Natural killer cell (primary cell): ENCODE measurements at places on chromosomes 7 and 10. TPM values are rescaled to one million over a fixed set of nuclear protein-coding genes. Genes with fewer than 3 reads are reported as not detected.

The FAM25A gene
- total RNA-seq = not detected

The TUBAL3 gene
- not detected for total RNA-seq

DNA sequence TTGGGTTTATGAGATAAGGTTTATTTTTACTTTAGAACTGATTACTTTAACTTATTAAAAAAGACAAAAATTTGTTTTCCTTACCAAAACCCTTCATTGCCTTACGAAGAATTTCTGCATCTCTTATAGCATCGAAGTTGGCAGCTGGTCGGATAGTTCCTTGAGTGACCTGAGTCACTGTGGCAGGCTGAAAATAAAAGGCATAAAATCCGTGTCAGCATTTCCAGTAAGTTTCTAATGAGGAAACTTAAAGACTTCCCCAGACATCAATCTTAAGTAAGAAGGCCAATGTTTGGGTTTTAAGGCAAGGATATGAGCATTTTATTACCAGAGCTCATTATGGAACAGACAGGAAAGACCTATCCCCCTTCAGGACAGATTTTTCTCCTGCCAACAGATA is 25.6 kb downstream of the ANXA7 start:
- DNase-seq = no peak
- peaks cover 57% of the 10 kb centered on the region for H3K36me3 ChIP-seq
- no peaks in the 10 kb centered on the region for H3K27me3 ChIP-seq
- H3K4me1 ChIP-seq = no peaks in the 10 kb centered on the region

GRCh38 chr10:93438613-93439253 is 43.4 kb downstream of the MYOF start:
- H3K4me1 ChIP-seq = peaks cover 4% of the 10 kb centered on the region
- H3K4me3 ChIP-seq = no peak overlapping the region
- no peaks in the 10 kb centered on the region for H3K36me3 ChIP-seq
- no peak for DNase-seq

DNA sequence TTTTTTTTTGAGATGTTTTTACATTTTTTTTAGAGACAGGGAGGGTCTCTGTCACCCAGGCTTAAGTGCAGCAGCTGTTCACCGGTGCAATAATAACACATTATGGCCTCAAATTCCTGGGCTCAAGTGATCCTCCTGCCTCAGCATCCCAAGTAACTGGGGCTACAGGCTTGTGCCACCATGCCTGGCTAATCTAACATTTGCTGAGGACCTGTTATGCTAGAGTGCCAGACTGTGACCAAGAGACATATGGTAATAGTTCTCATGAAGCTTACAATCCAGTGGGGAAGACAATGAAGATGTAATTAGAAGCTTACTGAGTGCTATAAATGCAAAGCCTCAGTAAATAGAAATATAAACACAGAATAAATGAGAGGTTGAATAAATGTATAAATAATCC is 17.6 kb upstream of the ORC5 start:
- peaks cover 8% of the 10 kb centered on the region for H3K27me3 ChIP-seq
- no peak overlapping the region for H3K27ac ChIP-seq
- no peaks in the 10 kb centered on the region for H3K36me3 ChIP-seq
- H3K4me3 ChIP-seq = no peak overlapping the region

DNA sequence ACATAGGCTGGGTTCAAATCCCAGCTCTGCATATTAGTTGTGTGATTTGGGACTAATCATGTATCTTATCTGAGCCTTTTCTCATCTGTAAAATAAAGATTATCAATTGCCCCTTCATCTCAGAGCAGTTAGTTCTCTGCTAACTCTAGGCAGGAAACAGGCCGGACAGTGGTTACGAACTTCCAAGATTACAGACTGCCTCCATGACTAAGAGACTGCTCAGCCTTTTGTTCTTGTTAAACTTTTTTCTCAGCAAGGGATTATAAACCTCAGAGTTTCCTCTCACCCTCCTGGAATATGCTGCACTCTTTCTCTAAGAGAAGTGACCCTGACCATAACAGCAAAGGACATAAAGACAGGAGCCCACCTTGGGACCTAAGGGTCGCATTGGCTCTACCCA is 52.5 kb upstream of the NFKB2 start:
- no peaks in the 10 kb centered on the region for H3K27me3 ChIP-seq
- H3K4me3 ChIP-seq = no peak overlapping the region
- DNase-seq = no peak
- peaks cover 23% of the 10 kb centered on the region for H3K36me3 ChIP-seq
- H3K27ac ChIP-seq = no peak overlapping the region

DNA sequence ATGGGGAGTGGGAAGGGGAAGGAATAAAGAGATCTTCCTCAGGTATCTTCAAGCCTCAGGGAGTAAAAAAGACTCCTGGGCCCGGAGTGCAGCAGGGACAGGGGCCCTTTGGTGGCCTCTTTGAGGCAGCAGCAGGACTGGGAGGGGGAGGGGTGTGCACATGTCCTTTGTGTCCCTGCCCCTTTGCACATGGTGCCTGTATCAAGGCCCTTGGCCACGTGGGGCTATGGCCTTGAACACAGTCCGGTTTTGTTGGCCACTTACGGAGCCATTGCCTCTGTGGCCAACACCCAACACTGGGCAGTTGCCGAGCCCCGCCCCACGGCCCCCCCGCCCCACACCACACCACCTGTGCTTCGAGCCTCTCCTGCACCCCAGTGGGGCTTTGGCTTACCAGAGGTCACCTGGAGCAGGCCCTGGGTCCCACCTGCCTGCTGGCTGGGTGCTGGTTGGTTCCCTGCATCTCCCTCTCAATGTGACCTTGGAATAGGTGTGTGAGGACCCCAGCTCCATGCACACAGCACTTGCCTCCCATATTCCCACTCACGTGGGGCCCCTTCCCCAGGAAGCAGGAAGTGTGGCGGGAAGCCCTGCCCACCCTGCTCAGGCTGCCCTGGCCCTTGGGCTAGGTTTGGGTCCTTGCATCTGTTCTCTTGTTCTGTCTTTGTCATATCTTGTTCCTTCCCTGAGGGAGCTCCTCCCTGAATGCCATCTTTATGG is 5.4 kb downstream of the SAP25 start:
- no peak for DNase-seq
- peaks cover 18% of the 10 kb centered on the region for H3K36me3 ChIP-seq
- peaks cover 48% of the 10 kb centered on the region for H3K4me1 ChIP-seq

GRCh38 chr7:131436384-131436783 is 108.7 kb downstream of the MKLN1 start:
- no peaks in the 10 kb centered on the region for H3K27me3 ChIP-seq
- H3K27ac ChIP-seq = no peak overlapping the region
- H3K4me3 ChIP-seq = no peak overlapping the region
- peaks cover 37% of the 10 kb centered on the region for H3K36me3 ChIP-seq

DNA sequence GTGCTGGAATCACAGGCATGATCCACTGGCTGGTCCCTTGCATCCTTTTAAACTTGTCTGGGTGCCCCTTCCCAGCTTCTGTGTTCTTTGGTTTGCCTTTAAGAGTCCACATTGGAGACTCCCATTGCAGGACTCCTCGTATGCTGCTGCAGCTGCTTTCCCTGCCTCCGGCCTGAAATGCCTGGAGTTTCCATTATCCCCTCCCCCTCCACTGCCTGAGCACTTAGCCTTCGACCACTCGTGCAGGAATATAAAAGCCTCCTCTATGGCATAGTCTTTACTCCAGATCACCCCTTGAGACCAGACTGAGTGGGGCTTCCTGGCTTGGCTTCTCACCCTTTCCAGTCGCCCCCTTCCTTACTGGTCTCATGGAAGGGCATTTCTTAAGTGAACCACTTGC is 80.2 kb downstream of the RHOBTB1 start:
- H3K36me3 ChIP-seq = no peaks in the 10 kb centered on the region
- no peaks in the 10 kb centered on the region for H3K27me3 ChIP-seq
- no peak overlapping the region for H3K4me3 ChIP-seq
- no peaks in the 10 kb centered on the region for H3K4me1 ChIP-seq
- no peak for DNase-seq

DNA sequence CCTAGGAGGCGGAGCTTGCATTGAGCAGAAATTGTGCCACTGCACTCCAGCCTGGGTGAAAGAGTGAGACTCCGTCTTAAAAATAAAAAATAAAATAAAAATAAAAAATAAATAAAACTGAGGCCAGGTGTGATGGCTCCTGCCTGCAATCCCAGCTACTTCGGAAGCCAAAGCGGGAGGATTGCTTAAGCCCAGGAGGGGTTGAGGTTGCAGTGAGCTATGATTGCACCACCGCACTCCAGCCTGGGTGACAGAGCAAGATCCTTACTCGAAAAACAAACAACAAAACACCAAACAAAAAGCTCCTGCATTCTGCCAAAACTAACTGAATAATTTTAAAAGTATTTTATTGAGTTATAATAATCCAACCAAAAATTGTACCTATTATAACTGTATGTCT is 36.2 kb downstream of the AGAP4 start:
- H3K4me1 ChIP-seq = no peaks in the 10 kb centered on the region
- H3K27me3 ChIP-seq = no peaks in the 10 kb centered on the region
- DNase-seq = no peak
- no peaks in the 10 kb centered on the region for H3K36me3 ChIP-seq

DNA sequence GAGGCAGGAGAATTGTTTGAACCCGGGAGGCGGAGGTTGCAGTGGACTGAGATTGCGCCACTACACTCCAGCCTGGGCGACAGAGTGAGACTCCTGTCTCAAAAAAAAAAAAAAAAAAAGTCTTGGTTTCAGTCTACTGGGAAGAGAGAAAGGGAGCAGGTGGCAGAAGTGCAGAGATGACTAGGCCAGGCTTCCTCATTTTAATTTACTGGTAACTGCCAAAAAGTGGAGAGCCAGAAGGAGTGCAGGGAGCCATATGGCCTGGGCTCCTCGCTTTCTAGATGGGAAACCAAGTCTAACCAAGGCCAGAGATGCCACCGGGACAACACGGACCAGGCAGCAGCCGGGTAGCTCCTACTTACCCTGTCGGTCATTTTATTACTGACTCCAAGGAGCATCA is 12.2 kb downstream of the SEPHS1 start:
- DNase-seq = no peak
- H3K36me3 ChIP-seq = peaks cover 21% of the 10 kb centered on the region
- H3K27me3 ChIP-seq = no peaks in the 10 kb centered on the region
- H3K4me3 ChIP-seq = no peak overlapping the region
- peaks cover 6% of the 10 kb centered on the region for H3K4me1 ChIP-seq

DNA sequence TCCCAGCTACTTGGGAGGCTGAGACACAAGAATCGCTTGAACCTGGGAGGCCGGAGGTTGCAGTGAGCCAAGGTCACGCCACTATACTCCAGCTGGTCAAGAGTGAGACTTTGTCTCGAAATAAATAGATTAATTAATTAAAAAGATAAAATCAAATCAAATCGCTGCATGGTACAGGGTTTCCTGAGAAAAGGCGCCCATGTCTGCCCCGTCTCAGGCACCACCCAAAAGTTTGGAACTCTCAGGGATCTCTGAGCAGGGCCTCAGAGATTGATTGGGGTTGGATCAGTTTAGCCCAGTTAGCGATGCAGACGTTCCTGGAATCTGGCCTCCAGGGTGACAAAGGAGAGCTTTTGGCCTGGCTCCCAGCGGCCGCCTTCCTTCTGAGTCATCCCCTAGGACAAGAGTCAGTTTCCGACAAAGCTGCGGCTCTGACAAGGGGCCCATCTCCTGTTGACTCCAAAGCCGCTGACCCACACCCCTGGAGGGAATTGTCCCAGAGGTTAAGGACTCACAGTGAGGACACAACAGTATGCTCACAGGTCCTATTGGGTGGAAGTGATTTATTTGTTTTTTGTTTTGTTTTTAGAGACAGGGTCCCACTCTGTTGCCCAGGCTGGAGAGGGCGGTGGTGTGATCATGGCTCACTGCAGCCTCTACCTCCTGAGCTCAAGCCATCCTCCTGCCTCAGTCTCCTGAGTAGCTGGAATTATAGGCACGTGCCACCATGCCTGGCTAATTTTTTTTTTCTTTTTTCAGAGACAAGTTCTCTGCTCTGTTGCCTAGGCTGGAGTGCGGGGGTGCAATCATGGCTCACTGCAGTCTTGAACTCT is 6.8 kb downstream of the ORAI2 start:
- no peak overlapping the region for H3K4me3 ChIP-seq
- peaks cover 27% of the 10 kb centered on the region for H3K36me3 ChIP-seq
- H3K27me3 ChIP-seq = no peaks in the 10 kb centered on the region
- no peak overlapping the region for H3K27ac ChIP-seq
- peaks cover 38% of the 10 kb centered on the region for H3K4me1 ChIP-seq

GRCh38 chr7:73894733-73895551 is 34.0 kb downstream of the TMEM270 start:
- DNase-seq = no peak
- H3K4me3 ChIP-seq = no peak overlapping the region
- no peaks in the 10 kb centered on the region for H3K27me3 ChIP-seq
- no peaks in the 10 kb centered on the region for H3K36me3 ChIP-seq

DNA sequence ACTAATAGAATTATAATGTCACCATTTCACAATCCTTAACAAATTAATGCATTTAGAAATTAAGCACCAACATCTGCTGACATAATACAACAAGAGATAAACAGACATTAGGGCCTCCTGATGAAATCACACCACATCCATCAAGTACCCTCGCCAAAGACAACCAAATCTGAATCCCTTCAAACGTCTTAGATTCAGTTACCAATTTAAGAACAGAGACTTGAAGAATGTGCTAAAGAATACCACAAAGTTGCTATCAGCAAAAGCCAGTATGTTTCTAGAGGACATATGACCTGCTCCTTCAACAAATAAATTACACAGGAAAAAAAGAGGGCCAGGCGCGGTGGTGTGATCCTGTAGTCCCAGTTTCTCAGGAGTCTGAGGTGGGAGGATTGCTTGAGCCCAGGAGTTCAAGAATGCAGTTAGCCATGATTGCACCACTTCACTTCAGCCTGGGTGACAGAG is 144.5 kb downstream of the REEP3 start:
- DNase-seq = no peak
- H3K27me3 ChIP-seq = no peaks in the 10 kb centered on the region
- no peak overlapping the region for H3K4me3 ChIP-seq
- H3K27ac ChIP-seq = no peak overlapping the region
- H3K36me3 ChIP-seq = no peaks in the 10 kb centered on the region

DNA sequence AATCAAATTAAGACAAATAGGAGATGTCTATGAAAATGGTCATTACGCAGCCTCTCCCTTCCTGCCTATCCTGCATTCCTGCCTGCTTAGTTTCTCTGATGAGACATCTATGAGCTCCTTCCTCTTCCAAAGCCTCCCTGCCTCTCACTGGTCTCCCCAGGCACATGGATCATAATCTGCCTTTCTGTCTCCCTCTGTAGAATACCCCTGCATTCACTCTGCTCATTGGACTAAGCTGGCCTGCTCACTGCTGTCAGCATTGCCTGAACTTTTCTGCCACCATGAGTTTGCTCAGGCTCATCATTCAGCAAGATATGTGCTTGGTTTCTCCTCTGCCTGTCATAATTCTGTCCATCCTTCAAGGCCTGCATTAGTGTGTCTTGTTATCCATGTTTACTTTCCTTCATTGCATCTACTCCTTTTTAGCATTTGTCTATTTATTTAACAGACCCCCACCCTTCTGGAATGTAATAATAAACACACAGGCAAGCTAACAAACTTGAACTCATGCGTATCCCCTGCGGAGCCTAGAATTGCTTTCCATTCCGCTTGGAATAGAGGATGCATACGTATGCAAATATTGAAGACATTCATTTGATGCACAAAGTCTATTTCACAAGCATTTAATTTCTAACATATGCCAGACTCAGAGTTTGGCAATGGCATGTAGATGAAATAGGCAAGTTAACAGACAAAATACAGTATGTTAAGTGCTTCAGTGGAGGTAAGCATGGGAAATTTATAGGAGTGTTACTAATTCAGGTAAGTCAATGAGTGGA is 88.3 kb downstream of the PTPRZ1 start:
- no peaks in the 10 kb centered on the region for H3K4me1 ChIP-seq
- H3K27ac ChIP-seq = no peak overlapping the region
- no peaks in the 10 kb centered on the region for H3K27me3 ChIP-seq
- H3K4me3 ChIP-seq = no peak overlapping the region

GRCh38 chr7:82175319-82175718 is 268.3 kb downstream of the CACNA2D1 start:
- no peaks in the 10 kb centered on the region for H3K4me1 ChIP-seq
- H3K36me3 ChIP-seq = no peaks in the 10 kb centered on the region
- no peak overlapping the region for H3K27ac ChIP-seq
- H3K27me3 ChIP-seq = no peaks in the 10 kb centered on the region
- H3K4me3 ChIP-seq = no peak overlapping the region
